ENCODE measurements at places on chromosomes 12 and 14.

DNA sequence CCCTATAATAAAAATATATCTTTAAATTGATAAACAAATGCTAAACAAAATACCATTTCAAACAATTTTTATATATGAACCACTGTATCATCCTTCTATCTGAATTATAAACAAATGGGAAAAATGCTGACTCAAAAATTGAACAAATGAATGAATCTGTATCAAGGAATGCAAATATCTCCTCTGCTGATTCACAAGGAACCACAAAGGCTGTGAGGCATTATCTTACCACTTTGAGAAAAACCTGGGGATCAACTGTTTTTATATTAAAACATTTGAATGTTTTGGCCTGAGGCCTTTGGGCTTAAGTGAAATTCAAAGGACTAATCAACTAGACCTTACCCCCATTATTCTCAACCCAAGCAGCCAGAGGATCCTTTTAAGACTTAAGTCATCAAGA is 86.3 kb downstream of the EML5 start:
- no peak for DNase-seq

DNA sequence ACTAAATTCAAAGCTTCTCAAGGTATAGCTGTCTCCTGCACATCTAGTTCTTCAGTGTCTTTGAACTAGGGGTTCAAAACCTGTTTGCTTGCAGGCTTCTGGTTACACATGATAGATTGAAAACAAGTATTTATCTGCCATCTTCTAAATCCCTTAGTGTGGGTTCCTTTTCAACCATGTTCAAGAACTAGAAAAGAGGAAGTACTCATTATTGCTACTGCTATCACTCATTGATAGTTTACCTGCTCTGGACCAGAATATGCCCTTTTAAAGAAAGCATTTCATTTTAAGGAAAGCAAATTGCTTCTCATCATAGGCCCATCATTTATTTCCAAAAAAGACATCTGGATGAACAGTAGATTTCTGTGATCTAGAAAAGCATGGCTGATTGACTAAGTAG is 37.1 kb upstream of the VSX2 start:
- DNase-seq = no peak

DNA sequence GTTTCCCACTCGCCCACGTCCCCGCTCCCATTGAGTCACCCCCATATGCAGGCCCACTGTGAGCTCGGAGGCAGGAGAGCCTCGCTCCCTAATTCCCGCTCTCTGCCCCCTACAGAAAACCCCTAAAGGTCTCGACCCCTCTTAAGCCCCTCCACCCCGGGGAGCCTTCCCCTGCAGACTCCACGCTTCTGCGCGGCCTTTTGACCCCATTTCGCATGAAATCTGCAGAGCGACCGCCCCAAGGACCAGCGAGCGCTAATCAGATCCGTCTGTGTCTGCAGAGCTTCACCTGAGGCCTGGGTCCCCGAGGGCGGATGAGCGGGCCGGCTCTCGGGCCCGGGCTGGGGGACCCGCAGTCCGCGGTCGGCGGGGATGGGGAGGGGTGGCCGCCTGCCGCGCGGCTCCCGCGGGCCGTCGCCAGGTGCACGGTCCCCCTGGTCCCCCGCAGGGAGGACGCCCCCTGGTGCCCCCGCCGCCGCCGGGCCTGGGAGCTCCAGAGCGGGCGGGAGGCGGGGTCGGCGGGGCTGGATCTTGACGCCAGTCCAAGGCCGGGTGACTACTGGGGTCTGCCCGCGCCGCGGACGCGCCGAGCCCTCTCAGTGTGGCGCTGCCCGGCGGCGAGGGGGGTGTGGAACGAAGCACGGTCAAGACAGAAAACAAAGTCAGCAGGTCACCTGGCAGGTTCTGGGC is 10.1 kb downstream of the BMP4 start:
- DNase-seq = no peak

DNA sequence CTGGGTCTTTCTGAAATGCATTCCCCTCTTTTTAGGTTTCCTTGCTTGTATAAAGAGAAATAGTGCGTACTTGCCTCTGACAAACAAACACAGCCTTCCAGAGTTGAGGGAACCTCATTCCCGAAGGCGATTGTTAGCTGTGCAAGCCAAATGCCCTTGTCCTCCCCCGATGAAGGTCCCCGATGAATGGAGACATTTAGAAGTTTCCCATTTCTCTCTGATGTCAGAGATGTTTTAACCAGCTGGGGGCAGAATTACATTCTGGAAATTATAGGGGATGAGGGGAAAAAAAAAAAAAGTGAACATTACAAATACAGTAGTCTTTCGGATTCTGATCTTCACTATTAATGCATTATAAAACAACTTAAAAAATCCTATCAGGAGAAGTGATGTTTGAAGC is 366.8 kb downstream of the VRK1 start:
- no peak for DNase-seq

DNA sequence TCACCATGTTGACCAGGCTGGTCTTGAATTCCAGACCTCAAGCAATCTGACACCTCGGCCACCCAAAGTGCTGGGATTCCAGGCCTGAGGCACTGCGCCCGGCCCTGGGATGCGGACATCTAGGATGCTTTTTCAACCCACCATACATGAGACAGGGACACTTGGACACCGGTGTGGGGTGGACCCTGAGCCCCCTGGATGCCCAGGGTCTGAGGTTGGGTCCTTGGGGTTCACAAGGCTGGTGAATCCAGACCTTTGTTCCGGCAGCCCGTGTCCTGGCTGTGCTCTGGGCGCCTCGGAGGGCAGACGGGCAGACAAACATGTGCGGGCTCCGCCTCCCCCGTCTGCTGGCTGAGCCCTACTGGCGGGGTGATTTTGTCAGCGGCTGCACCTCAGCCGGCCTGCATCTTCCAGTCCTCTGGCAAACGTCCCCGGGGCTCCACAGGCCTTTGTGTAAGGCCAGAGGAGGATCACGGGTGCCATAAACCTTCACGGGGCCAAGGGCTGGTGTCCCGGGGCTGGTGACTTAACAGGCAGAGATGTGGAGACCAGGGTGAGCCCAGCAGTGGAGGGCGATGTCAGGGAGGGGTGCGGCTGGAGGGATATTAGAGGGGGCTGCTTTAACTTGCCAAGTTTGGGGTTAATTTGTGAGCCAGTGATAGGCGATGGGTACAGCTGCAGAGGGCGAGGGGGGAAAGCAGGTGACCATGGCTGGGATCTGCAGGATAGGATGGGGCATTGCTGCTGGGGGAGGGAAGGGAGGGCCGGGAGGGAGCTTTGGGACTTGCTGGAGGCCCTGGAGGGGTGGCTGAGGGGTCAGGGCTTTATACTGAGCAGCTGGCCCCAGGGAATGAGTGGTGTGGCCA is 5.8 kb downstream of the ASPG start:
- no peak for DNase-seq

DNA sequence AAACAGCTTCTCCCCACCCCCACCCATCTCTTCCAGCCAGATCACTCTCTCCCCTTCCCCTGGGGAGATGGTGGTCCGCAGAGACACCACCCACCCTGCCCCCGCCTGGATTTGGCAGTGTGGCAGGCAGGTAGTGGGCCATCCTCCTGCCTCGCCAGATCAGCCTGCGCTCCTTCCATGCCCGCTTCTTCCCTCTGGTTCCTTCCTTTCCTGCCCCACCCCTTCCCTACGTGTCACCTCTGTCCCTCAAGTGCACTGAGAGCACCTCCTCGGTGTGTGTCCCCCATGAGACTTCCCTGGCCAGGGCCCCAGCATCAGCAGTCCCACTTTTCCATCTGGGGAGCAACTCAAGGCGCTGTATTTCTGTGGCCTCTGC is 632 bp downstream of the NYNRIN start:
- DNase-seq = no peak

Measured in stimulated activated CD8-positive, alpha-beta memory T cell treated with anti-CD3 and anti-CD28 coated beads, Interleukin-7, amount 100 ng/mL, for 24 hours (primary cell).